ENCODE measurements at places on chromosomes 1 and 21.

- DNase-seq, result no peak
Observed at GRCh38 chr1:231497629-231498152, 30.8 kb upstream of the TSNAX start.

GRCh38 chr1:41741244-41741643, 177.5 kb downstream of the HIVEP3 start:
- DNase-seq, result no peak

DNA sequence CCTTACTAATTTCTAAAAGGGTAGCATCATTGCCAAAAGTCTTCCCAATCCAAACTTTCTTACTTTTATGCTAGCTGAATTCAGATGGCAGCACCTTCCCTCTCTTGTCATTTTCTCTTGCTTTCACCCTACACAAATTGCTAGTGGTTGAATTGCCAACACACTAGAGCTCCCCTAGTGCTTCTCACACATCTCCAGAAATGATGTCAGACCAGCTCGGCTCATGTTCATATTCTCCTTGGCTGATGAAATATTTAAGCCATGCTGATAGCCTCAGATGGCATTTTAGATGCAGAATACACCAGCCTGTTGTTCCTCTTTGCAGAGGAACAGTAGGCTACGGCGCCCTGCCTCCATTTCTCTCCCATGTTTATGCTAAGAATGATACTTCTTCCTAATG, 256.9 kb downstream of the PTBP2 start:
- no peak for DNase-seq

DNA sequence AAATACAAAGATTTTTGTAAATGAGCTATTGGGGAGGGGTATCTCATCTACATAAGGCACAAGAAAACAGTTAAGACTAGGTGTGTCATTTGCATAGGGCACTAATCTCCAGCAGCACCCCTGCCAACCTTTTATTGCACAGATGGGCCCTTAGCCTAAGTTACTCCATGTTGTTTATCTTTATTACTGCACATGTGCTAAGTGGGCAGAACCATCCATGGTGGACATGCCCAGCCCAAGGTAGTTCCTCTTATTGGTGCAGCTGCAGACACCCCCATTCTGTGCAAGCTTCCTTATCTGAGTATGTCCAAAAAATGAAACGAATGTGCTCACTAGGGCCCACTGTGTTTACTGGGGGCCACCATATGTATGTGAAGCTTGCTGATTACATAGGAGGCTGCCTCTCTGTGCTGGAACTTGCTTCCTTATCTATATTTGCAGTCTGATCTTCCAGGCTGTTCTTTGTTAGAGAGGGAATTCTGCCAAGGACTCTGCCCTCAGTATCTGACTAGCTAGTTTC, 77.3 kb upstream of the NEK7 start:
- no peak for DNase-seq

DNA sequence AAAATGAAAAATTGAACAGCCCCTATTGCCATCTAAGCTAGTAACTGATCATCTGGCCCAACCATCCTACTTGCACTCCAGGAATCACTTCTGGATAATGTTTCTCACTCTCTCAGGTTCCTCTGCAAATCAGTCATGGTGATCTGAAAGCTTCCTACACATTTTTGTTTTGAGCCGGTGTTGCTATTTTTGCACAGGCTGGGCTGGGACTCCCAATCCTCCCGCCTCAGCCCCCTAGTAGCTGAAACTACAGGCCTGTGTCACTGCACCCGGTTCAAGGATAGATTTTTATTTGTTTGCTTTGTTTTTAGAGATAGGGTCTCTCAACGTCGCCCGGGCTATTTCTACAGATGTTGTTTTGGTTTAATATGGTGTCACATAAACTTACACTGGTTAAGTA, 40.5 kb upstream of the HMCN1 start:
- no peak for DNase-seq

GRCh38 chr1:89660224-89661061, 27.5 kb downstream of the LRRC8C start:
- no peak for DNase-seq

DNA sequence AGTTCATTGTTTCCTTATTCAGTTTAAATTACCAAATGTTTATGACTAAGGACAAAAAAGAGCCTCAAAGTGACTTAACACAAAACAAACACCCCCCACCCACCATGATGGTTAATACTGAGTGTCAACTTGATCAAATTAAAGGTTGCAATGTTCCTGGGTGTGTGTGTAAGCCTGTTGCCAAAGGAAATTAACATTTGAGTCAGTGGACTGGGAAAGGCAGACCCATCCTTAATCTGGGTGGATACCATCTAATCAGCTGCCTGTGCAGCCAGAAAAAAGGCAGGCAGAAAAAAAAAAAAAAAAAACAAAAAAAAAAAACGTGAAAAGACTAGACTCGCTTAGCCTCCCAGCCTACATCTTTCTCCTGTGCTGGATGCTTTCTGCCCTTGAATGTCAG, 543.4 kb downstream of the NEGR1 start:
- no peak for DNase-seq

DNA sequence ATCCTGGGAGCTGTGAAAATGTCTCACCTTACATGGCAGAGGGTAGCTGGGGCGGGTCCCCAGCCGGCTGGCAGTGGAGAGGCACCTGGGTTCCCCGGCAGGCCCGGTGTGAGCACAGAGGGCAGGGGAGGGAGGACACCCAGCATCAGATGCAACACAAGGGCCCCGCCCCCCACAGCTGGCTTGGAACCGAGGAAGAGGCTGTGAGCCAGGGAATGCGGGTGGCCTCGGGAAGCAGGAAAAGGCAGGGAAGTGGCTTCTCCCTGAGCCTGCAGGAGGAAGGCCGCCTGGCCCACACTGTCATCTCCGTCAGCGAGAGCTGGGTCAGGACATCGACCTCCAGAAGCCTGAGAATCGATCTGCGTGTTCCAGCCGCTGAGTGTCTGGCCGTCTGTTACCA, 87.3 kb downstream of the SIK1 start:
- DNase-seq, result no peak

GRCh38 chr1:216476341-216476740, 53.1 kb upstream of the USH2A start:
- no peak for DNase-seq

GRCh38 chr21:46116776-46117585, 19.1 kb downstream of the COL6A2 start:
- DNase-seq, result no peak

DNA sequence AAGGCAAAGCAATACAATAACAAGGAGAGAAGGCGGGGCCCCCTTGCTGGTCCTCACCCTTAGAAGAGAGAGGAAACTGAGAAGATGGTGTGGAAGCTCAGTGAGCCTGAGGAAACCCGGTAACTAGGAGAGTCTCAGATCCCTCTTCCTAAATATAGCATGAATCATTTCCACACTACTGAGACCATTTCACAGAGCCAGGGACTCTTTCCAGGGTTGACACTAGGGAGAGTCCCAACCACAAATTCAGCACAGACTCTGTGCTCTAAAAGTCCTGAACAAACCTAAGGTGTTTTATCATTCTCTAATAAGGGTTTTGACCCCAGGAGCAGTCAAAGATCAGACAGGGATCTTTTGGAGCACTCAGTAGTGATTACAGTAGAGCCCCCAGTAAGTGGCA, 647.7 kb downstream of the KCNT2 start:
- no peak for DNase-seq

DNA sequence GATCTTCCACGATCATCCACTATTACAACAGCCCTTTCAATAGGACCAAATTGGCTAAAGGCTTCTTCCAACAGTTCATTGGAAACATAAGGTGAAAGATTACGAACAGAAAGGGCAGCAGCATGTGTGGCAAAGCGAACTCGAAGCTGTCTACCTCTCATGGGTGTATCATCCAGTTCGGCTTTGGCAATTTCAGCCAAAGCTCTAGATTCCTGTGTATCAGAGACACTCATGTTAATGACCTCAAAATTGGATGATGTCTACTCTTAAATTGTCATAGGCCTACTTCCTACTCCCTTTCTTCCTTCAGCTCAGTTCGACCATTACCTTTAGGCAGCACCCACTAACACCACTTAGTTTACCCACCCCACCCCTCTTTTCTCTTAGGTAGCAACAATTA, 2.2 kb downstream of the SFPQ start:
- no peak for DNase-seq

GRCh38 chr1:161229896-161230295, 4.0 kb downstream of the TOMM40L start:
- DNase-seq, result no peak

DNA sequence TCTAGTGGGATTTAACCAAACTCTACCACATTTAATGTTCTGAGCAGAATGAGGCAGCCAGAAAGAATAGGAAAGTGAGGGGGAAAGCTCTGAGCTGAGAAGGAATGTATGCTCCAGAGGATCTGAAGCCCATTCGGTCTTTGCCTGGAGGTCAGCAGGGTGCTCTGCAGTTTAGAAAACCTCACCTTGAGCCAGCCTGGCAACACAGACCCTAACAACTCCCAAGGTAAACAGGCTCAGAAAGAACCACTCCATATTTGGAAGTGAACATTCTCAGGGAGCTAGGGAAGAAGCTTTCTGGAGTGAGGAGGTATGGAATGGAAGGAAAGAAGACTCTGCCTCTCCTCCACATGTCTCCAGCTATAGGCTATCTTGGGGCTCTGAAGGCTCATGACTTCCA, 398.8 kb downstream of the SEC16B start:
- DNase-seq, result no peak

DNA sequence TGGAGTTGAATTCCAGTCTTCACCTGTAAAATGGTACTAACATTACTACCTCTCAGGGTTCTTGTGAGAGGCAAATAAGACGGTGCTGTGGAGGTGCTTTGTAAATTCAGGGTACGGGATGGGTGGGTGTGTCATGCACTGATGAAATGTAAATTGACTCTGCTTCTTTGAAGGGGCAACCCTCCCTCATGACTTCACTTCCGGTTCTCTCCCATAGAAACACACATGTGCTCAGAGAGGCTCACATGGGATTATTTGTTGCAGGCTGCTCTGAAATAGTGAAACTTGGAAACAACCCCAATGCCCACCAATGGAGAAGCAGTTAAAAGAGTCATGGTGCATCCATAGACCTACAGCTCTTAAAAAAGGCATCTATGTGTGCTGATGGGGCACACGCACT, 44.9 kb upstream of the SCMH1 start:
- no peak for DNase-seq

GRCh38 chr1:157551694-157552693, at the start of gene FCRL5:
FCRL5 (minus strand) TSS chr1:157552515; CDS start chr1:157552362, 153 bp downstream.
- DNase-seq, result peak; percentile 27

DNA sequence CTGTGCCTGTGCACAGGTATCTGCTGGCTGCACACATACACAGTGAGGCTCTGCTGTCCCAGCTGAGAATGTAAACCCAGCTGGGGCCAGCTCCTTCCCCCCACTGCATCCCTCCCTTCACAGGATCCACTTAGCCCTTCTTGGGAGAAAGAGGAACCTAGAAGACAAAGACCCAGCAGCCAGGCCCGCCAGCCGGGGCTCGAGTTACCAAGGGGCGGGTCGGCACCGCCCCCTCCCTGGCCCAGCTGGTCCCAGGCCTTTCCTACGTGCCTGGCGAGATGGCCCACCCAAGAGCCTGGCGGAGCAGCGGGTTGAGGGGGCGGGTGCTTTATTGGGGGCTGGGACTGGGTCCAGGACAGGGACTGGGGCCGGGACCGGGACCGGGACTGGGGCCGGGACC, 2.1 kb downstream of the SH3BGRL3 start:
- DNase-seq, result no peak
